Bronchial smooth muscle cell (primary cell): ENCODE measurements at places on chromosomes 3 and 15. TPM values are rescaled to one million over a fixed set of nuclear protein-coding genes. Genes with fewer than 3 reads are reported as not detected.

GNB4 gene
- 42.7 and 46.7 TPM in 2 replicates for total RNA-seq

NCEH1 gene
- total RNA-seq = 2.7 and 6.0 TPM in 2 replicates

CCDC50 gene
- total RNA-seq = 48.9 and 52.0 TPM in 2 replicates

SLC28A1 gene
- not detected in 2 replicates for total RNA-seq

ZBTB47 gene
- total RNA-seq = 24.4 and 45.8 TPM in 2 replicates

TIGIT gene
- 0.32 TPM in 1 of 2 replicates, not detected in the other for total RNA-seq

IQCF5 gene
- total RNA-seq = not detected in 2 replicates

RTP3 gene
- not detected in 2 replicates for total RNA-seq

PRSS50 gene
- not detected in 2 replicates for total RNA-seq

RPL14 gene
- total RNA-seq = 377 and 513 TPM in 2 replicates

TMOD2 gene
- total RNA-seq = 5.1 and 5.2 TPM in 2 replicates

ZNF860 gene
- total RNA-seq = 0.09 and 0.32 TPM in 2 replicates

CNTN6 gene
- total RNA-seq = not detected in 2 replicates

WDR5B gene
- total RNA-seq = 3.7 and 5.0 TPM in 2 replicates

AAGAB gene
- total RNA-seq = 39.9 and 47.6 TPM in 2 replicates

CYP19A1 gene
- total RNA-seq = 1.7 and 1.8 TPM in 2 replicates

SSUH2 gene
- not detected in 2 replicates for total RNA-seq

IL12A gene
- total RNA-seq = 0.17 and 0.63 TPM in 2 replicates

RARB gene
- total RNA-seq = 3.1 and 11.7 TPM in 2 replicates

ZNF501 gene
- 7.7 and 9.0 TPM in 2 replicates for total RNA-seq

TTLL13 gene
- 0.09 and 0.16 TPM in 2 replicates for total RNA-seq

ST3GAL6 gene
- total RNA-seq = 1.3 TPM in 2 replicates

PEX11A gene
- 8.5 and 10.8 TPM in 2 replicates for total RNA-seq

SLITRK3 gene
- not detected in 2 replicates for total RNA-seq

SLC35G2 gene
- 5.5 and 6.6 TPM in 2 replicates for total RNA-seq

ISG20 gene
- 3.1 and 4.9 TPM in 2 replicates for total RNA-seq

LRTM1 gene
- not detected in 2 replicates for total RNA-seq

PIK3CB gene
- 3.9 and 11.5 TPM in 2 replicates for total RNA-seq

NR1I2 gene
- under 0.01 TPM in 1 of 2 replicates, not detected in the other for total RNA-seq

SAXO2 gene
- total RNA-seq = 0.17 and 0.32 TPM in 2 replicates

GOLGA8K gene
- 0.16 and 0.17 TPM in 2 replicates for total RNA-seq

MYRIP gene
- 0.09 and 0.16 TPM in 2 replicates for total RNA-seq

CLDN18 gene
- total RNA-seq = not detected in 2 replicates

CALML4 gene
- 1.2 and 2.7 TPM in 2 replicates for total RNA-seq
